CD4-positive, alpha-beta T cell treated with Interleukin-17A for 4 hours (primary cell): ENCODE measurements at places on chromosomes 3 and 15.

GRCh38 chr3:32791833-32792232 is 26.0 kb upstream of the TRIM71 start:
- DNase-seq, result no peak

- DNase-seq, result no peak
Measured at GRCh38 chr3:63015614-63016309, 140.5 kb upstream of the CADPS start.

GRCh38 chr3:55797775-55798174 is 310.7 kb upstream of the WNT5A start:
- no peak for DNase-seq

GRCh38 chr3:120636795-120637401 is 40.8 kb downstream of the NDUFB4 start:
- no peak for DNase-seq

GRCh38 chr15:27650244-27650643 is 448.9 kb downstream of the OCA2 start:
- DNase-seq, result no peak

GRCh38 chr15:77292969-77293558 is 126.8 kb downstream of the PEAK1 start:
- DNase-seq, result no peak

DNA sequence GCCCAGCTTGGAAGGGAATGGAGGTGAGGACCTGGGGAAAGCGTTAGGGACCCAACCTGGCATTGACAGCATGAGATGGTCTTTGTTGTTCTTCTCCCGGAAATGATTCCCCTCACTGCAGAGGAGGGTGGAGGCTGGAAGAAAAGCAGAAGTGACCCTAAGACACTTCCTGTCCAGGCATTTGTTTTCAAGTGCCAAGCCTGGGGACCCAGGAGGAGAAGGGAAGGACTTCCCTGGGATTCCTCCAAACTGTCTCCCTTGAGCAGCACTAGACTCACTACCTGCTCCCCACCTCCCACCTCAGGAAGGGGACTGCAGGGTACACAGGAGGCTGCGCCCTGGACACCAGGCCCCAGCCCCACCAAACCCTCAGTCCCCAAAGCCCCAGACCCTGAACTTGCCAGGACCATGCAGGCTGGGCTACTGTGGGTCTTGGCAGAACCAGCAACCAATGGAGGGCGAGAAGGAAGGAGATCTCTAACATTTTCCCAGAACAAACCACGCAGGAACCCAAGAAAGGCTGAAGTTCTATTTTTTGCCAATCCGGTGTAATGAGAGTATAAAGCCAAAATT is 9.8 kb upstream of the VIPR1 start:
- DNase-seq, result no peak

- no peak for DNase-seq
Measured at GRCh38 chr3:126557415-126557745, 1.4 kb downstream of the C3orf22 start.
